CD8-positive, alpha-beta memory T cell (primary cell): ENCODE measurements at places on chromosomes 6 and 20.

GRCh38 chr20:16434062-16434664, 139.1 kb downstream of the KIF16B start:
- no peak for DNase-seq

DNA sequence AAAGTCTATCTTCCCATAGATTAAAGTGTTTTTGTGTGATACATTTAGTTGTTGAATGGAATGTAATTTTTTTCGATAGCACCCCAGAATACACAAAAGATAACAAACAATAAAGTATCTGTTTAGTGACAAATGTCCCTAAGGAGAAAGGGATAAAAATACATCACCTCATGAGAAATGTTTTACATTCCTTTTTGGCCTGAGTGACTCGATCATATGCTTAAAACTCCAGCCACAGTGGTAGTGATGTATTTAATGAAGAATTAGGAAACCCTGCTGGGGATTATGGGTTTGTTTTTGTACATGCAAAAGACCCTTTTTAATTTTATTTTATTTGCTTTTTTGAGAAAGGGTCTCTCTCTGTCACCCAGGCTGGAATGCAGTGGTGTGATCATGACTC, 4.3 kb upstream of the SGK1 start:
- DNase-seq = no peak

DNA sequence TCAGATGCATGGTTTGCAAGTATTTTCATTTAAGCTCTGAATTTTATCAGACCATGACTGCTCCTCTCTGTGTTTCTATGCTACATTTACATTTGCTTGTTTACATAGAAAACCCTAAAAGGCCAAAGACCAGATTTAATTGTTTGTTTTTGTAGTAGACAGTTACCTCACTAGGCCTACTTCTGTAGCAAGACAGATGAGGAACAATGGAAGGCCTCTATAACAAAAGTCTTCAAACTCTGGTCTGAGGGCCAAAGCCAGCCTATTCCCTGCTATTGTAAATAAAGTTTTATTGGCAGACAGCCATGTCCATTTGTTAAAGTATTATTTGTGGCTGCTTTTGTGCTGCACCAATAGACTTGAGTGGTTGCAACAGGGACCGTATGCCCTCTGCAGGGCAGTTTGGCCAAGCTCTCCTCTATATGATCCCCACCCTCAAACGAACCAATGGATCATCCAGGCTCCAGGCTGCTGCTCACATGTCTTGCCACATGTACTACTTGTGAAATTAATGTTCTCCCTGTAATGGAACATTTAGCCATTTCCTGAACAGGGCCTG, 182.0 kb downstream of the DOK5 start:
- DNase-seq = no peak

DNA sequence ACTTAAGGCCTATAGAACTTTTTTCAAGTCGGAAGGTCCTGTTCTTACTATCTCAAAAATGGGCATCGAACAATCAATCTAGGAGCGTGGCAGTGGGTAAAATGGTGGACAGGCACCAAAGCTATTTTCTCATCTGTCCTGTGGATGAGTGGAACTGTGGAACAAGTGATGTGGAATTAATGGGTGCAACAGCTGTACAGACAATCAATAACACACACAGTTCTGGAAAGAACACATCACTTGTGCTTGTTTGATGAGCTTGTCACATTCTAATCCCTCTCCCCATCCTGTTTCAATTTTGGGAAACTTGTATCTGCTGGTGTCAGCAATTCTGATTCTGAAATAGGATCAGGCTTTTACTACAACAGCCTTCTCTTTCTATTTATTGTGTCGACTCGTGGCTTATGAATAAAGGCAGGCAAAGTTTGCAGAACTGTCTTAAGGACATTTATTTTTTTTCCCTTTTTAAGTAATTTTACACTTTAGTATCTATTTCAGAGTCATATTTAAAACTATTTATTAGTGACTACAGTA, 11.5 kb downstream of the RBM24 start:
- no peak for DNase-seq

GRCh38 chr6:1679688-1680068, 70.0 kb downstream of the FOXC1 start:
- DNase-seq = no peak

DNA sequence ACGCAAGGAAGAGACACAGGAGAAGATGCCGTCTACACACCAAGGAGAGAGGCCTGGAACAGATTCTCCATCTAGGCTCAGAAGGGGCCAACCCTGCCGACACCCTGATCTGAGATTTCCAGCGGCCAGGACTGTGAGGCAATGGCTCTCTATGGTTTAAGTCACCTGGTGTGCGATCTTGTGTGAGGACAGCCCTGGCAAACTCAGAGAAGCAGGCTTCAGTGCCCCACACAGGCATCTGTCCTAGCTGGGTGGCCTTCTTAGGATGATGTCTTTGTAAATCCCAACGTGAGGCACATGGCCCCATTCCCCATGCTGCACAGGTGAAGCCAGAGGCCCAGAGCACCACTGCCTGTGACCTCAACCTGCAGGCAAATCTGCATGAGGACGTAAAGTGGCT, 87.6 kb upstream of the FRMD1 start:
- DNase-seq = no peak
